ENCODE measurements at places on chromosomes 7 and 10.

DNA sequence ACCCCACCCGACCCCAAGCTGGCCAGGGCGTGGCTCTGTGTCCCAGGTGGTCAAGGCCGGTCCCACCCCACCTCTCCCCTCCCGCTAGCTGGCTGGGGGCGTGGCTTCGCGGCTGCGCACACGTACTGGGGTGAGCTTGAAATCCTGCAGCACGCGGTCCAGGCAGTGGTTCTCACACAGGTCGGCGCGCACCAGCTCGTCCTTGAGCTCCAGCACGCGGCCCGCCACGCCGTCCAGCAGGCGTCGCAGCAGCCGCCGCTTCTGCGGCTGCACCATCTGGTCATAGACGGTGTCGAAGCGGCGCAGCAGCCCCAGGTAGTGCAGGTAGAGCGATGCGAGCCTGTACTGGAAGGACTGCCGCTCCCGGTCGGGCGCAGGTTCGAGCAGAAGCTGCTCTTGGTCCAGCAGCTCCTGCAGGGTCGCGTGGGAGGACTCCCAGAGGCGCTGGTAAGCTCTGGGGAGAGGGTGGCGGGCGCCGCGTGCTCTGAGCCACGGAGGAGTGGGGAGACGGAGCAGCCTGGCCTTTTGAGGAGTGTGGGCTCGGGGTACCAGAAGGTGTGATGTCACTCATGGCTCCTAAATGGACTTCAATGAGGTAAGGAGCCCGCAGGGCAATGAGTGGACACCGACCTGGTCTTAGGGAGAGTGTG lies 5.8 kb downstream of the H2BK1 start:
- DNase-seq = no peak

- DNase-seq = no peak
Measured at GRCh38 chr10:778626-779330, 89.3 kb upstream of the DIP2C start.

DNA sequence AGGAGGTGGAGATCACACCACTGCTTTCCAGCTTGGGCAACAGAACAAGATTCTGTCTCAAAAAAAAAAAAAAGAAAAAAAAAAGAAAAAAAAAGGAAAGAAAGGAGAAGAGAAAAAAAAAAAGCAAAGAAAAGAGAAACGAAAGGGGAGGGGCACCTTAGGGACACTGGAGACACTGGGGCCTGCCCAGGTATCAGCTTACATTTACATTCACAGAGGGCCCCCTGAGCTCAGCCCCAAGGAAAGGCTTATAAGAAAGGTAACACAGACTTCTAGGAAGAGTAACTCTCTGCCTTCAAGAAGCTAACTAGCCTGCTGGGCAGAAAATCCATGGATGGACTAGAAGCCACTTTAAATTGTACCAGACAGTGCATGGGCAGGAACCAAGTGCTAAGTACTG lies 108.8 kb downstream of the NPY start:
- no peak for DNase-seq

GRCh38 chr10:110698782-110699201 lies 54.7 kb downstream of the RBM20 start:
- no peak for DNase-seq

GRCh38 chr10:132407846-132408278 lies 10.9 kb downstream of the PWWP2B start:
- DNase-seq = peak; percentile 51

- peak; percentile 66 for DNase-seq
Measured at GRCh38 chr7:45921699-45922519, 837 bp upstream of the IGFBP3 start.
